ENCODE measurements at places on chromosomes 6 and 20. TPM values are rescaled to one million over a fixed set of nuclear protein-coding genes. Genes with fewer than 3 reads are reported as not detected.

Gene KIAA0408
- total RNA-seq = 0.90 TPM

Gene EPHA7
- not detected for total RNA-seq

Gene GABRR1
- not detected for total RNA-seq

Gene MAN1A1
- 11.4 TPM for total RNA-seq

Gene C6orf118
- not detected for total RNA-seq

GRCh38 chr6:123913863-123914262, 110.2 kb downstream of the NKAIN2 start:
- peak; percentile 41 for DNase-seq

- DNase-seq = no peak
Observed at GRCh38 chr20:3765171-3765882, 2.2 kb downstream of the ADISSP start.

DNA sequence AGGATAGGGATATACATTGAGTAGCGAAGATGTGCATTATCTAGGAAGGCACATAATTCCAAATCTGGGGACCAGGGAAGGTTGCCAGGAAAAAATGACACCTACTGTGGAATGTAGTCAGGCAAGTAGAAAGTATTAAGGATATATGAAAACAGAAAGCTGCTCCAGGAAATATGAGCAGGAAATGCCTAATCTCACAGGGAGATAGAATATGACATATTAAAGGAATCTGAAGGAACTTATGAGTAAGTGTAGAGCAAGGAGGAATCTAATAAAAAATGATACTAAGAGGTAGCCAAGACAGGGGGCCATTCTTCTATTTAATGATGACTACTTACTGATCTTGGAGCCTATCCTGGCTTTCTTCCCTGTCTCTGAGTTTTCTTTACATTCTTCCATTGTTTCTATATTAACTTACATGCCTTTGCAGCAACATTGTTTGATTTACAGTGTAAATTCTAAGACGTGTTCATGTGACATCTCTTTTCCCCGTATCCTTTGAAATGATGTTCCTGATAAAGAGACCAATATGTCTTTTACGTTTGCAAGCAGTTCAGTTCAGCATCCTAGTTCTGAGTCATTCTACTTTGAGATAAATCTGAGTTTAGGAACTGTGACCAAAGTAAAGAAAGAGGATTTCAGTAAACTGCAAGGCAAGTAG, 58.6 kb downstream of the TINAG start:
- peak; percentile 56 for DNase-seq

DNA sequence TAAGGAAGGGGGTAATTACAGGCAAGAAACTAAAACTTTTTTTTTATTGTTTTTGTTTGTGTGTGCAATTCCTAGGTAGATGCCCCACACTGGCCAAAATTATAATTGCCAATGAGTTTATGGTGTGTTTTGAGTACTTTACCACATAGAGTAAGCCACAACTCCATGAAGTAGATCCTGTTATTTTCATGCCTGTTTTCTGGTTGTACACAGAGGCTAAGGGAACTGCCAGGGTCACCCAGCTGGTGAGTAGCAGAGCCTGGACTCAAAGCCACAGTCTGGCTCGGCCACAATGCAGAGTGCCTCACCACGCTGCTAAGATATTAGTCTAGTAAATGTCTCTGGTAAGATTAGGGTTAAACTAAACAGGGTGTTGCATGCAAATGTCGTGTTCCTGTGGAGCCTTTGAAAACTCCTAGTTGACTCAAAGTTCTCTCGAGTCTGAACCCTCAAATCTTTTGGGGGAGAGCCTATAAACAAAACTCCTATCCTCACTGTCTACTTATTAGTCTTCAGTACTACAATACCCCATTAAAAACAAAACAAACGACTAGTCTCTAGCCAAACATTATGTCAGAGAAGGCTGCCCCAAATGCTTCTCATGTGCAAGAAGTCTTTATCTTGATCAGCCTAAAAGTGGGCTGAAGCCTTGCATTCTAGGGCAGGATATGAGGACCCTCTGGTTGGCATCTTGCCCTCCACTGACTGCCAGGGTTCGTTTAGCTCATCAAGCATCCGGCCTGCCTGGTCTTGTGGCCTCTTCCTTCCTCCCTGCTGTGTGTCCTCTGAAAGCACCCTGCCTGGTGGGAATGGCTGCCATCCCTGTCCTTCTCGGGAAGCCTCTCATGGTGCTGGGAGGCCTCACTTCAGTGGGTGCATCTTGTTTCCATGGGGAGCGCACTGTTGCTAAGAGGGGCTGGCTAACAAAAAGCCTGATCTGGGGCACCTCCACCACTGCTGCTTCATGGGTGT, 4.2 kb downstream of the DUSP22 start:
- no peak for DNase-seq

GRCh38 chr6:4676016-4676415, 100.2 kb upstream of the CDYL start:
- DNase-seq = no peak

- no peak for DNase-seq
Observed at GRCh38 chr6:113039005-113039404, 691.9 kb downstream of the RFPL4B start.

GRCh38 chr6:25103603-25104002, 167.8 kb upstream of the RIPOR2 start:
- no peak for DNase-seq

- peak; percentile 29 for DNase-seq
Observed at GRCh38 chr6:36727505-36728021, 29.9 kb downstream of the RAB44 start.

- no peak for DNase-seq
Observed at GRCh38 chr6:147758303-147758702, 249.8 kb downstream of the SAMD5 start.

GRCh38 chr6:29552512-29553051, 7.0 kb downstream of the UBD start:
- DNase-seq = peak; percentile 79

DNA sequence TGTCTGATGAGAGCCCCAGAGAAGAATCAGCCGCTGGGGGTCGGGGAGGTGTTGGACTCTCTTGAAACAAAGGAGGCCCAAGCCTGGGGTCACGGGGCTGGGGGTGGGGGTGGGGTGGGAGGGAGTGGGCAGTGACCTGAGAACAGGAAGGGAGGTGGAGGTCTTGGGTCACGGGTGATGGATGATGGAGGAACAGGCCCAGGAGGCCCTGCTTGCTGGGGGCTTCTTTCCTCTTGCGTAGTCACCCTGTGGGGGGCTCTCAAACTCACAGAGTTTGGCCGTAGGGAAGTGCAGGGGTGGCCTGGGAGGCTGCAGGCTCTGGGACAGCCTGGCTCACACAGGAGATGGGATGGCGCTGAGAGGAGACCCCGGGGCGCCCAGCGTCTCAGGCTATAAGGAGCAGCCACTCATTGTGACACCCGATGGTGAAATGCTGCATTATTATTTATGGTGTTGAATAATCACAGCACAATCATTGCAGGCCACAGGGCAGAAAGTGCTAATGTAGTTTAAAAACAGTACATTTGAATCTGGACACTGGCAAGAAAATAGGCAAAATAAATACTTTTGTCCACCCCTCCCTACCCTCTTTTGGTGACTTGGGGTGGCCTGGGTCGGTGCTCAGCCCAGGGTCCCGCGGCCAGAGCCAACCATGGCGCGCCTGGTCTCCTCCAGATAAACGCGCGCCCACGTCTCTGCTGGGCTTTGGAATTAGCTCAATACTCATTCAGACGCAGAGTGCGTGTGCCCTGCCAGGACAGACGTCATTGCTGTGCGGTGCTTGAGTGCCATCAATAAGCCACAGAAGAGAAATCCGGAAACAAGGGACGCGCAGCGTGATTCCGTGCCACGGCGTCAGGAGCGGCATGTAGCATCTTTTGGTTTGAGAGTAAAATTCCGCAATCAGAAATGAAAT, 27.3 kb upstream of the BHLHE23 start:
- no peak for DNase-seq
